ENCODE measurements at places on chromosomes 3 and 15.
A peak's percentile ranks its signal among the peaks of the same experiment; 100 is the strongest.

DNA sequence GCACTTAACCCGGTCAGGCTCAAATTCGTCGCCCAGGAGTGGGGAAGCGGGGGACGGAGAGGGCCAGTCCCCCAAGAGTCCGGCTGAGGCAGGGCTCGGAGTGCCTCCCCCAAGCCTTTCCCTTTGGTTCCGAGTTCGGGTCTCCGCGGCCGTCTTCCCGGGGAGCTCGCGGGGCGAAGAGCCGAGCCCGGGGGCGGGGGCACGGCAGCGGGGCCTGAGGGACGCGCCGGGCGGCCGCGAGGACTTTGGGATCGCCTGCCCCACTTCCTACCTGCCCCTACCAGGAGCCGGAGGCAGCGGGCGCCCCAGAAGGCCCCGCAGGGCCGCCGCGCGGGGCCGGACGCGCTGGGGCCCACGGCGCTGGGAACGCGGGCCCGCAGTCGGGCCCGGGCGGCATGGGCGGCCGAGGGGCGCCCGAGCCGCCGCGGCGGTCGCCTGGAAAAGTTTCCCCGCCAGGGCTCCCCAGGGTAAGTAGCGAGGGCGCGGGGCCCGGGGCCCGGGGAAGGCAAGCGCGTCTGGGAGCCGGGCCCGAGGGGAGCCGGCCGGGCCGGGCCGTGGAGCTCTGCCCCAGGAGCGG, 2.8 kb downstream of the FURIN start:
- DNase-seq: no peak

- no peak for DNase-seq
Measured at GRCh38 chr3:153757839-153758238, 363.4 kb upstream of the ARHGEF26 start.

GRCh38 chr3:56835650-56836227, 34.0 kb upstream of the ARHGEF3 start:
- DNase-seq: no peak

DNA sequence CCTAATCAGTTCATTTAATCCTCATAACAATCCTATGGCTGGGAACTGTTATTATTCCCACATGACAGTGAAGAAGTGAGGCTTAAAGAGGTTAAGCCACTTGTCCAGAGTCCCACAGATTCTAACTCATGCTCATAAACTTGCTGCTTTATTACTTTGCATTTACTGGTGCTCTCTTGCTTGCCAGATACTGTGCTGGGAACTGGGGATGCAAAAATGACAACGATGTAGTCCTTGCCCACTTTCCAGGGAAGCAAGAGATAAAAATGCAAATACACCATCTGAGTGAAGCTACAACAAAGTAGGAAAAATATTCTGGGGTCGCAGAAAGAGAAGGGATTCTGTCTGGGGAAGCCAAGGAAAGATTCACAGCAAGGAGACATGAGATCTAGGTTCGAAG, 335.0 kb downstream of the VPS13C start:
- no peak for DNase-seq

GRCh38 chr15:70514251-70514650, 249.1 kb downstream of the UACA start:
- no peak for DNase-seq

DNA sequence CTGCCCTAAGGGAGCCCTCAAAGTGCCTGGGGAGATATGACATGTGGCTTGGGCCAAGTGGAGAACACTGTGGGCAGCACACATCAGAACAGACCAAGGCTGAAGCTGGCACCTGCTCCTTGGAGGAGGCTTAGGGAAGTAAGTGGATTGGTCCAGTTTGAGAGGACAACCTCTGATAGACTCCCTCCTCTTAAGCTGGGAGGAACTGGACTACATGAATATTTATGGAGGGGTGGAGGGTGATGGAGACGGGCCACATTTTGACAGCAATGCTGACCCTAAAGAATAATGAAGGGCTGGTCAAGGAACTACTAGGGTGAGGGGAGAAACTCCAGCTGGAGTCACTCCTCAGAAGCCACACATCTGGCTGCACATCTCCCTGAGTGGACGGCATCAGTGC, 6.5 kb upstream of the CD276 start:
- no peak for DNase-seq

- no peak for DNase-seq
Measured at GRCh38 chr3:82558081-82558480, 796.6 kb upstream of the GBE1 start.

DNA sequence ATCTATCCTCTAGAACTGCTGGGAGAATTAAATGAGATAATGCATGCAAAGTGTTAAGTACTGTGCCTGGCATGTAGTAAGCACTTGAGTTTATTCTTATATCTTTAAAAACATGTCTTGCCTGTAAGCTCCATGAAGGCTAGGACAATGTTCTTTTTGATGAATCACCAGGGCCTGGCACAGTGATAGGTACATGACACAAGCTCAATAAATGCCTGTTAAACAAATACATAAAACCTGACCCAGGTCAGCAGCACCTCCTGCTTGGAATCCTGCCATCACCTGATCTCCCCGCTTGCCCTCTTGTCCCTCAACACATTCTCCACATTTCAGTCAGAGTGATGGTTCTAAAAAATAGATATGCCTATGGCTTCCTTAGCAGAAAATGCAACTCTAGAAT, 186.8 kb downstream of the CHST2 start:
- no peak for DNase-seq

DNA sequence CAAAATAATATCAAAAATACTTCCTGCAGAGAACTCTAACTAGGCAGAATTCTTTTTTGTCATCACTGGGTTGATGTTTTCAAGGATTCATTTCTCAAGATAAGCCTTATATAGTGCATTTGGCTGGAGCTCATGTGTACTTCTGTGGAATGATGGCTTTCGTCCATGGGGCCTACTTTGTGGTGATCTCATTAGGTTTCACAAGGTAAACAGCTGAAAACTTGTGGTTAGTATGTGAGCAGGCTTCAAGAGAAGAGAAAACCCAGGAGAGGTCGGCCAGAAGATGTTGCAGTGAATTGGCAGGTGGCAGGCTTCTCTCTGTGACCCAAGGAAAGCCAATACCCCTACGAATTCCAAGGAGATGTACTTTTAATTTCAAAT, 121.4 kb upstream of the PHLDB2 start:
- no peak for DNase-seq

- DNase-seq: no peak
Measured at GRCh38 chr3:177483182-177483967, 286.1 kb upstream of the TBL1XR1 start.

DNA sequence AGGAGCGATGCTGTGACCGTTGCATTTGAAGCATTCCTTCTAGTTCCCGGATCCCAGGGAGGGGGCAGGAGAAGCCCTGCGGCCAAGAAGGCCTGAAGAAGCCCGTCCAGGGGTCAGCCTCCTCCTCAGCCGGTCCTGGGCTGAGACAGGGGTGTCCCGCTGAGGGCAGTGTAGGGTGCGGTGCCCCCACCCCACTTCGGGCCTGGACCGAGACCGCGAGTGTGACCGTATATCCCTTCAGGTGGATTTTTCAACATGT, 2.8 kb downstream of the OCA2 start:
- DNase-seq: no peak

DNA sequence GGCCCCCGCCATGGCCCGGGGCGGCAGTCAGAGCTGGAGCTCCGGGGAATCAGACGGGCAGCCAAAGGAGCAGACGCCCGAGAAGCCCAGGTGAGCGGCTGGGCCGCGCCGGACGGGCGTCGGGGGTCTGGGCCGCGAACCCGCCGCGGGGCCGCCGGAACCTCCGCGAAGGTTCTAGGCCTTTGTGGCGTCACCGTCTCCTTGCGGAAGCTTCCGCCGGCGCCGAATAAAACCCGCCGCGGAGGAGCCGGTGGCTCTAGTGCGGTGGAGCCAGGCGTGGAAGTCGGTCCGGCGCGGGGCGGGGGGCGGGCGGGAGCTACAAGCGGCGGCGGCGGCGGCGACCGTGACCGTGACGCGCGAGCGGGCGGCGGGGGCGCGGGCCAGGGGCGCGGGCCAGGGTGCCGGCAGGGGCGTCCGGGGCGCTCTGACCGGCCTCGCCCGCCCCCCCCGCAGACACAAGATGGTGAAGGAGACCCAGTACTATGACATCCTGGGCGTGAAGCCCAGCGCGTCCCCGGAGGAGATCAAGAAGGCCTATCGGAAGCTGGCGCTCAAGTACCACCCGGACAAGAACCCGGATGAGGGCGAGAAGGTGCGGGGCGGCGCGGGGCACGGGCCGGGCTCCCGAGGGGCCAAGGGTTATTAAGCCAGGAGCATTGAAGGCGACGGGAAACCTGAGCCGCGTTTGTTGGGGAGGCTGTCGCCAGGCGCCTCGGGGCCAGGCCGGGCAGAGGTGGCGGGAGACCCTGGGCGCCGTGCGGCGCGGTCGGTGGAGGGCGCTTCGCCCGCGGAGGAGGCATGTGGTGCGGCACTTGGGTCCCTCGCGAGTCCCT, at the start of gene DNAJA4:
Gene DNAJA4 (plus strand): TSS at position 259 of the 833 bp plus-strand sequence. CDS start 202 bp downstream, at position 461.
- DNase-seq: peak; percentile 82

DNA sequence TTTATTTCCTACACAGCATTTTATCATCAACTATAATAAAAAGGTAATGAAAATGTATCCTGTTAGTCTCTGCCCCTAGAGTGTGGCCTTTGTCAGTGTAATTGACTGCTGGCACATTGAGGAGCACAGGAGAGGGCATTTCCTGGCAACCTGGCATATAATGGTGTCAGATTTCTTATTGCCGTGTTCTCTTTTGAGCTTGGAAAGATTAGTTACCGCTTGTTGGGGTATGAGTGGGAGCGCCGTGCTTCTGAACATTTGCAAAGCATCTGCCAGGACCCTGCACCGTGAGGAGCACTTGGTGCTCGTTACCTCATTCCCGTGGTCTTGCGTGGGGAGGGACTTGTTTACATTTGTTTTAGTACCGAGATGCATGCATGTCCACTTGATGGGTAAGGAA, 124.4 kb downstream of the PTPRG start:
- DNase-seq: no peak

DNA sequence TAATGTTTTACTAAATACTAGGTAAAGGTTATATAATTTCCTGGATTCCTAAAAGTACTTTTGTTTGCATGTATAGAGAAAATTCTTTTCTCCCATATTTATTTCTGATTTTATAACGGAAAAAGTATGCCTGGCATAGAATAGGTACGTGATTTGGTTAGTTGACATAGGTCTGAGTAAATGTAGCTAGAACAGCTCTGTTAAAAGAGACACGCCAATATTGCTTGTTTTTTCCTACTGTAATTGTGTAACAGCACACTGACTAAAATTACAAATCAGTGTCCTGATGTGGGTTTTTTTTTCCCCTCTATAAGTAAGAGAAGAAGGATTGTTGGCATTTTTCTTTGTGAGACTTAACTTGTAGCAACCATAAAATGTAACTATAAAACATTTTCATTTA, 26.7 kb downstream of the KLHL24 start:
- DNase-seq: no peak

GRCh38 chr15:59685737-59686297, 3.3 kb downstream of the BNIP2 start:
- DNase-seq: no peak

DNA sequence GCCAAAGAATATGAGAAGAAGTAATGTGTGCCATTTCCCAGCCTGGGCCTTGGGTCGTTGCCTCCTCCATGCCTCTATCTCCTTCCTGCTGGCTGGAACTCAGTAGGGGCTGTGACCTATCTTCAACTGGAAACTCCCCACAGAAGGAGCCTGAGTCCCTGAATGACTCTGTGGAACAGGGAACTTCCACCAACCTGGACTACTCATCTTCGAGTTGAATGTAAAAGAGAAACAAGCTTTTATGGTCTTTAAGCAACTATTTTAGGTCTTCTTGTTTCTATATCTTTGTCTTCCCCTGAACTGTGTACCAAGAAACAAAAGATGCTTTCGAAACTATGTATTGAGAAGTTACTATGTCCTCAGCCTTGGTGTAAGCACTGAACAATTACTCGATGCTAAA, 355.3 kb upstream of the NR2F2 start:
- DNase-seq: no peak

DNA sequence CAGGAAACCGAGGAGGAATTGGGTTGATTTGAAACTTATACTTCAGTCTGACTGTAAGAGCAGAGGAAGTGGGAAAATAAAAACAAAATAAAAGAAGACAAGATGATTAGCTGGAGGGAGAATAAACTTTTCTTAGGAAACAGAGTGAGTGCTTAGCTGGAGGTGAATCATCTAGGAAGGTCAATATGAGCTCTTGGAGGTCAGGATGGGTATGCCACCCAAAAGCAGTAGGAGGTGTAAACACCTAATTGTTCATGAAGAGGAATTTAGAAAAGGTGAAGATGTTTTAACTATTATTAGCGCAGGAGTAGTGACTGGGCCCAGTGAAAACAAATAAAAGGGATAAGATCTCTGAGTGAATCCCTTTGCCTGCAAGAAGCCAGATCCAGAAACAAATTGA, 39.9 kb upstream of the ARL14 start:
- no peak for DNase-seq

DNA sequence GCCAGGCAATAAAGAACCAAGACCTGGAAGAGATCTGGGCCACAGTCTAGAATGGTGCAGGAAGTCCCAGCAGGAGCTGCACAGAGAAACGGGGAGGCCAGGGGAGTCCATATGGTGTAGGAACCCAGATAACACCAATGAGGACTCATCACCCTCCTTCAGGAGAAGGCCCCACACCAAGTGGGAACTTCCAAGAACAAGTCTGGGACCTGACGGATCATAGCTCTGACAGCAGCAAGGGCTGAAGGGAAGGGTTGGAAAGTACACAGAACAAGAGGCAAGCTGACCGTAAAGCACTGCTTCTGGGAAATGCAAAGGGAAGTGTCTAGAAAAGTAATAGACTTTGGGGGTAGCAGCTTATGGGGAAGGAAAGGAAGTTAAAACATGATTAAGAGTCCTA, 34.5 kb downstream of the ANO10 start:
- DNase-seq: no peak

DNA sequence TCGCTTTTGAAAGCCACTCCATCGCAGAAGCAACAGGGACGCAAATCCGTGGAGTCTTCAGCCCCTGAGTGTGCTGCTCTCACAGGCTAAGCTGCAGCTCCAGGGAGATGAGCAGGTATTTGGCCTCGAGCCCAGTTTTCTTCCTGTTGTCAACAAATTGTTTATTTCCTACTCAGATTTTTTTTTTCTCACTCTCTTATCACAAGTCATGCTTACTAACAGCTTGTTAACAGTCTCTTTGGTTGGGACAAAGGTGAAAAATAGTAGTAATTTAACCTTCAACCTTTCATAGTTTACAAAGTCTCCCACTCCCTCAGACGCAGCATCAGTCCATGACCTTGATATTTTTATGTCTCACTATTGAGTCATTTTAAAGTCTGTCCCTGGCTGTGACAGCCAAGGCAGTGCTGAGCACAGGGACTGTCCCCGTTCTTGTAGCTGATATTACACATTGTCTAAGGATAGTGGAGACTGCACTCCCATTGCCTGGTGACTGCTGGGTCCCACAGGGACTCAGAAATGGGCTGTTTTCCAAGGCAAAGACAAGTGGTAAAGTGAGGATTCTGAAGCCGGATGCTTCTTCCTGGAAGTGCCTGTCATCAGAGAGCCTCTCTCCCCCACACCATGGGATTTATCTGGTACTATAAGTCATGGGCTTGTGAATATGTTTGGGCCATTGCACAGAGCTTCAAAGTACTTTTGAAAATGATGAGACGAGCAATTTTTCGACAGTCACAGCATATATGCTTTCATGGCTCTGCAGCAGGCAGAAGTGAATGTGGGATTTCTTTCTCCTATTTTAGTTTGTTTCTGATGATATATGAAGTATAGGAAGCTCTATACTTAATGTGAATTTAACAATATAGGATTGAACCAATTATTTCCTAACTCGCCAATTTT, 59.8 kb upstream of the UNC13C start:
- DNase-seq: no peak

All from CD4-positive, alpha-beta T cell treated with Interleukin-15 for 1 hour (primary cell).